ENCODE measurements at places on chromosomes 5 and 9.

DNA sequence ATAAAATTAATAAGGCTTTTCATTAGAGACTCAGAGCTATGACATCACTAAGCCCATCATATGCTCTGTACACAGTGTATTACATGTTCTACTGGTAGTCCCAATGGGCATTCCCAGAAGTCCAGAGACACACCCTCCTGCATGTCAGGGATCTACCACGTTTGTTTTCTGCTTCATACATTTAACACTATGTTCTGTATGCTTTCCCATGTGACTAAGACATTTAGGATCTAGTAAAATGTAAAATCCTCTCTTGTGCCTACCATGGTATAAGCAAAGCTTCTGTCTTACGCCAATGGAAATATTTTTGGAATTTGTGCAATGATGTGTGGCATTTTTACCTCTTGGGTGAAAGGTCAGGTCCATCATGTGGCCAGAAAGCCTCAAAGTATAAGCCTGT is 192.4 kb downstream of the ADAMTSL1 start:
- peak; percentile 50 for DNase-seq

DNA sequence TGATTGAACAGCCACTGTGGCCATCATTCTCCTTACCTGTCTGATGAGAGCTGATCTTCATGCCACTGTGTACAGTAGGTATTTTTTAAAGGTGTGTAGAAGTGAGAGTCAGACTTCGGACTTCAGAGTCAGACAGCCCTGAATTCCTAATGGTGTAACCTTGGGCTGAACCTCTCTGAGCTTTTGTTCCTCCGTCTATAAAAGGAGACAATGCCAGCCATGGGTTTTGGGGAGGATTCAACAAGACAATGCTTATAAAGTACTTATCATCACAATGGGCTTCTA is 18.7 kb downstream of the GSN start:
- no peak for DNase-seq

- DNase-seq: peak; percentile 30
These were observed 104.6 kb upstream of the MAN2A1 start for GRCh38 chr5:109584986-109585599.

DNA sequence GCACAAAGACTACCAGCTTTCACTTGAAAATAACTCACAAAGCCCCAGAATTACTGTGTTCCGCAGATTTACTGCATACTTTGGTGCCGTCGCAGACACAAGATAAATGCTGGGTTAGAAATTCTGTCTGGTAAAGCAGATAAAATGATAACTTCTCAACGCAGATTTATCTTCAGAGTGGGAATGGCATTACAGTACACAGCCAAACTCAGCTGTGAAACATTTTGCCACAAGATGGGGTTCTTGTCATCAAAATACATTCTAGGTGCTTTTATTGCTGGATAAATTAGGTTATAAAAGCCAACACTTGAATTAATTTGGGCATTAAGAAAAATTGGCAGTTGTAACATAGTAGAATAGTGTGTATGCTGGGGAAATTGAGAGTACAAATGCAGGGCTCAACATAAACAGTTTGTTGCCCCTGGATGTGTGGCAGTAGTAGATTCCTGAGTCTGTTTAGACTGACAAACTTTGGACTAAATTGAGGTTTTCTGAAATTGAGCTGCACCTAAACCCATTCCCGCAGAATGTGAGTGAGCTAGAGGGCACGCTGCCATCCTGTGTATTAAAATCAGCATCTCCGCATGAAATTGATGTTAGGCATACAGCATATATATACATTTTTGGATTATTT is 61.1 kb downstream of the LMNB1 start:
- no peak for DNase-seq

GRCh38 chr5:30453168-30453567 is 740.3 kb upstream of the CDH6 start:
- no peak for DNase-seq

- DNase-seq: no peak
These were observed 2300.3 kb downstream of the MAT2B start for GRCh38 chr5:165805756-165806155.

GRCh38 chr5:34452170-34452828 is 203.8 kb upstream of the RAI14 start:
- peak; percentile 49 for DNase-seq

- peak; percentile 12 for DNase-seq
These were observed 76.5 kb downstream of the KCTD16 start for GRCh38 chr5:144247131-144247530.

GRCh38 chr5:77239126-77239741 is 28.8 kb downstream of the PDE8B start:
- peak; percentile 26 for DNase-seq

DNA sequence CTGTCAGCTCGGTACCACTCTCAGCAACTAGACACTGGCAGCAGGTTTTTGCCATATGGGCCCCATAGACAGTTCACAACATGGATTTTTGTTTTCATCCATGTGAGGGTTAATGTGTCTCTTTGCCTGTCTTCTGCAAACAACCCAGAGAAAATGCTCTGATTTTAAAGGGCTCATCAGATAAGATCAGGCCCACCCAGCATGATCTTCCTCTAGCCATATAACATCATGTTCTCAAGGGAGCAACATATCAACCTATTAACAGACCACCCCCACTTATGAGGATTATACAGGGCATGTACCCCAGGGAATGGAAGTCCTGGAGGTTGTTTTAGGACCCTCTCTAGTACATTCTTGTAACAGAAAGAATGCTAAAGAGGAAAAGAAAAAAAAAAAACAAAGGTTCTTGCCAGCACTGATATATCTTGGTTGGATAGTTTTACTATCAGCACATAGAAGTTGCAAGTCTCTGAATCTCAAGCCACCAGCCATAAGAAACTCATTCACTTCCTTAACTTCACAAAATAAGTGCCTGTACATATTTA is 1015.1 kb downstream of the TLE4 start:
- no peak for DNase-seq

- no peak for DNase-seq
These were observed 127.9 kb upstream of the FER start for GRCh38 chr5:108619815-108620214.

DNA sequence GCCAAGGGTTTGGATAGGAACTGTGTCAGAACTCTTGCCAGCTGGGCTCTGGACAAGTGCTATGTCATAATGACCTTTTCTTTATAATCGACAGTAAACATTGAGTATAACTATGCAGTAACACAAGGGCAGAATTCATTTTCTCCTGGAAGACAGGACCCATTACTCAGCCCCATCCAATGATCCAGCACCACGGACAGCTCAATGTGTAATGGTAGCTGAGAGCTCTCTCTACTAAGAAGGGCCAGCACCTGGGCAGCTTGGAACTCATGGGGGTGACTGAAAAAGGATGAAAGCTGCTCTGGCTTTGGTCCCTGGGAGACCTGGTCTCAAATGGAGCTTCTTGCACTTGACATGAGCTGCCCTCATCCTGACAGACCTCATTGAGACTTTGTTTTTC is 347.8 kb downstream of the TRIM32 start:
- peak; percentile 61 for DNase-seq

DNA sequence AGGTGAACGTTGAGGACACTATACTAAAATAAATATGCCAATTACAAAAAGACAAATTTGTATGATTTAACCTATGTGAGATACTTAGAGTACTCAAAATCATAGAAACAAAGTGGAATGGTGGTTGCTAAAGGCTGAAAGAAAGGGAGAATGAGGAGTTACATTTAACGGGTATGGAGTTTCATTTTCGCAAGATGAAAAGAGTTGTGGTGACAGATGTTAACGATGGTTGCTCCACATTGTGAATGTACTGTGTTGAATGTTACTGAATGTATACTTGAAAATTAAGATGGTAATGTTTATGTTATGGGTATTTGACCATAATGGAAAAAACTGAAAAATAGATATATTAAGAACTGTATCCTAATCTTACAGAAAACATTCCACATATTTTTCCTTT is 51.3 kb upstream of the MOCS2 start:
- no peak for DNase-seq

DNA sequence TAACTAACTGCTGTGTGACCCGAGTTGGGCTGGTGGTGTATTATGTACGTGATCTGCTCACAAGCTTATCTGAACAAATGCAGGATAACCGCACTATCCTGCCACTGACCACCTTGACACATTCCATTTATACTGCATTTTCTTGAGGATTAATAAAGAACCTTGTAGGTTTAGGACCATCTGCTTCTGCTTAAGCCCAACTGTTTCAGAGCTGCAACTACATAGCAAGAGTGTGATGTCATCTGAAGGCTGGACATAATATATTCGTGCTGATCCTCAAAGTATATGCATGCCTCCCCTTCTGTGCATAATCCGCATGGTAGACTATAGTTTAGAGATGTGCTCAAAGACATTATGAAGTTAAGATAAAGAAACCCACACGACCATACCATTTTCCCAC is 435.9 kb downstream of the BNC2 start:
- peak; percentile 80 for DNase-seq

DNA sequence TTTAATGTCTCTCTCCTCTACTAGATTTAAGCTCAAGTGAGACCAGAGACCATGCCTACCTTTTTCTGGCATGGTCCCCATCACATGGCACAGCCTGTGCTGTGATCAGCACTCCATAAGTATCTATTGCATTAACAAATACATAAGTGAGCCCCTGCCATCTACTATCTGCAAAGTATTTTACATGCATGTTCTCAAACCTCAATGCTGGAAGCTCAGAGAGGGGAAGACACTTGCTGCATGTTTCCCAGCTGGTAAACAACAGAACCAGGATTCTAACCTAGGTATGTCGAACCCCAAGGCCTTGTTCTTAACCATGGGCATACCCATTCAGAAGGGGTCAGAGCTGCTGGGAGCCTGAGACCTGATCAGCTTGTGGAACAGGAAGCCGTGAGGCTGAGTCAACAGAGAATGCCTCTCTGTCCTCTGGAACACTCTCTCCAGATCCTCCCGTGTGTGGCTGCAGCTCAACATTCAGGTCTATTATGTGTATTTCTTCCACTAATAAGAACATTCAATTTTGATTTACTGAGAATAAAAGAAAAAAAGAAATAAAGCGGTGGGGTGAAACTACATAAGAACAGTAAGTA is 232.5 kb upstream of the MSX2 start:
- DNase-seq: no peak

GRCh38 chr5:56475689-56476486 is 242.8 kb upstream of the ANKRD55 start:
- peak; percentile 30 for DNase-seq

DNA sequence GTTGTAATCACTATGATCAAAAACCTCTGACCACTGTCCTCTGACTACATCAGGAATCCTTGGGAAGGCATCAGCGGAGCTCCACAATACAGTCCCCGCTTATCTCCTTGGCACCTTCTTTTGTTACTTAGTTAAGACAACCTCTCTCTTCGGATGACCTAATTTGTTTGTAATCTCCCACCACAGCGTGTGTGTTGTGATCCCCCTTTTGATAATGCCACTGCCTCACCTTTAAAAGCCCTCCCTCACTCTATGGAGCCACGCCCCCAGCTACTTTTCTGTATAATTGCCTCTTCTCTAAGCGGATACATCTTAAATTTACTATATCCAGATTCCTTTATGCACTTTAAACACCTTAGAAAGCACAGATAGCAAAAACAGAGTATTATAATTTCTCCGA is 35.9 kb downstream of the OR2Y1 start:
- no peak for DNase-seq

DNA sequence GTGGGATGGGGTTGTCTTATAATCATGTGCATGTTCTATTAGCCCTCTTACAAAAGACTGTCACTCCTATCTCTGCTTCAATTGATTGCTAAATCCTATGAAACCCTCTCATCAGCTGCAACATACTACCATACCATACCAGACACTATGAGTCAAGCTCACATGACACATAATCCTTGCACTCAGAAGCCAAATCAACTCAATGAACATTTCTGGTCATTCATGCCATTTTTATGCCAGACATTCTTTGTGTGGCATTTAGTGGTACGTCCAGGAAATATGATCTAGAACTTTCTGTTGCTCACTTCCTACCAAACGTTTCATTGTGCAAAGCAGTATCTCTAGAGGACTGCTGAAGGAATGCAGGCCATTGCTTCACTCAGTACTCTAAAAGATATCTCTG is 159.2 kb upstream of the GNA14 start:
- peak; percentile 95 for DNase-seq

GRCh38 chr5:2742921-2743679 is 8.4 kb downstream of the IRX2 start:
- no peak for DNase-seq

GRCh38 chr5:170275376-170275994 is 22.1 kb downstream of the LCP2 start:
- DNase-seq: no peak

GRCh38 chr5:35092703-35093102 is 45.0 kb upstream of the AGXT2 start:
- no peak for DNase-seq

DNA sequence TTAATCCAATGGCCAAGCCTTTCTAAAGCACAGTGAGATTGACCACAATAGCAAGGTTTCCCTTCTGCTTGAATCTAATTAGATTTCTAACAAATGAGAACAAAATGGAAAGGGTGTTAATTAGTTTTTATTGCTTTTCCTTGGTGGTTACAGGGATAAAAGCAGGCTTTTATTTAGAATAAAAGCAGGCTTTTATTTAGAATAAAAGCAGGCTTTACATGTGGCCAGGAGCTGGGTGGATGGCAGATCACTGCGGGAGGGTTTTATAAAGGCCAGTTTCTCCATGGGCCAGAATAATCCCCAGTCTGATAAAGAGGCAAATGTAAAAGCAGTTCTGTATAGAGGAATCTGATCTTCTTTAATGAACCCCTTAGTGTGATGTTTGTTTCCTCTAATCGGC is 470.2 kb downstream of the TMEM232 start:
- DNase-seq: no peak

DNA sequence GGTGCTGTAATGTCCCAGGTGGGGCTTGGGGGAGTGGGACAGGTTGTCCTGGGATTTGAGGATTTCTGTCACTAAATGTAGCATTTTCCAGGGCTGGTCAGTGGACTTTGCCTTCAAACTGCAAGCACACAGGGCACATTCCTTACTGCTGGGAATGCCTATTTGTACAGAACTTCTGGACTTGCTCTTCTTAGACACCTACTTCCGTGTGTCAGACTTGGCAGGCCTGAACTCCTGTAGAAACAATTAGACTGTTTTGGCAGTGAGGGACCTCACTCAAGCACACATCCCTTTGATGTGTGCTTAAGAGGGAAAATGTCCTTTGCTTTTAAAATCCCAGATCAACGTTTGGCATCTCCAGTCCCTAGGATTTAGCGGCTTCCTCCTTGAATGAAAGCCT is 192.2 kb downstream of the PAPPA start:
- no peak for DNase-seq
